ENCODE measurements at places on chromosomes 1 and 21.

DNA sequence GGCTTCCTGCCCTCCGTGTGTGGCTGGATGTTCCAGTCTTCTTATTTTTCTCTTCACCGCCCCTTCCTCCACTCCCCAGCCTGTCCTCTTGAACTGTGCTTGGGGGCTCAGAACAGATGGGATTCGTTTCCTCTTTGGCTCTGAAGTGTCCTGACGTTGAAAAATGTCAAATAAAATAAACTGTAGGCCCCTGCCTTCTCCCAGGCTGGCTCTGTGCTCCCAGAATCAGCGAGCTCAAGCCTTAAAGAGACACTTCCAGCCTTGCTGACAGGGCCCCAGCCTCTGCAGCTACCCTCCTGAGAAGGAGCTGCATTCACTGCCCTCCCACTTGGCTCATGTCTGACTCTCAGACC lies 104.2 kb upstream of the IPO9 start:
- peaks cover 54% of the 10 kb centered on the region for H3K4me1 ChIP-seq
- no peaks in the 10 kb centered on the region for H3K27me3 ChIP-seq
- peak overlapping the region; percentile 71 for H3K27ac ChIP-seq
- H3K4me3 ChIP-seq, result no peak overlapping the region

GRCh38 chr1:223209293-223209898 lies 66.3 kb upstream of the TLR5 start:
- no peaks in the 10 kb centered on the region for H3K27me3 ChIP-seq
- no peaks in the 10 kb centered on the region for H3K4me1 ChIP-seq
- no peak for DNase-seq
- H3K27ac ChIP-seq, result no peak overlapping the region

- H3K27me3 ChIP-seq, result no peaks in the 10 kb centered on the region
- peak overlapping the region; percentile 82 for H3K27ac ChIP-seq
Observed at GRCh38 chr1:164765557-164765956, 206.6 kb downstream of the PBX1 start.

DNA sequence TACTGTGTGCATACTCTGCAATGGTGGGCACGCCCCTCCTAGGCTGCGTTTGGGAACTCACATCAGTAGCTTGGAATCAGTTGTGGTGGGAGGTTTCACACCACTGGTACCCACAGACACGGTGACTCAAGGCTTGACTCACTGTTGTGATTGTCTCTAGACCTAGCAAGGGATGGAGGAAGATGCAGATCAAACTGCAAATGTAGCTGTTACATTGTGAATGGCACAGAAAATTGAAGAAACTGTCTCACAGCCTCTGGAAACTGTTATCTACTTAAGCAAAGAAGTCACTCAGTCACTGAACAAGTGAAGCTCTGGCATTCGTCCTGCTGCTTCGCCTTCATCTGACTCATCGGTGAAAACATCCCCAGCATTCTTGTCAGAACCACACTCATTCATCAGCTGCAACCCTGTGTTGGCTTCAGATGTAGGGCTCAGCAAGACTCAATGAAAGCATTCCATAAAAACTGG lies 59.5 kb downstream of the POFUT2 start:
- H3K27me3 ChIP-seq, result no peaks in the 10 kb centered on the region
- H3K36me3 ChIP-seq, result no peaks in the 10 kb centered on the region
- H3K4me1 ChIP-seq, result peaks cover 13% of the 10 kb centered on the region
- H3K27ac ChIP-seq, result no peak overlapping the region
- no peak overlapping the region for H3K4me3 ChIP-seq
- DNase-seq, result peak; percentile 56

GRCh38 chr1:10415211-10415930 lies 14.9 kb upstream of the CENPS start:
- H3K4me3 ChIP-seq, result no peak overlapping the region
- H3K4me1 ChIP-seq, result no peaks in the 10 kb centered on the region
- no peaks in the 10 kb centered on the region for H3K27me3 ChIP-seq
- no peak overlapping the region for H3K27ac ChIP-seq

DNA sequence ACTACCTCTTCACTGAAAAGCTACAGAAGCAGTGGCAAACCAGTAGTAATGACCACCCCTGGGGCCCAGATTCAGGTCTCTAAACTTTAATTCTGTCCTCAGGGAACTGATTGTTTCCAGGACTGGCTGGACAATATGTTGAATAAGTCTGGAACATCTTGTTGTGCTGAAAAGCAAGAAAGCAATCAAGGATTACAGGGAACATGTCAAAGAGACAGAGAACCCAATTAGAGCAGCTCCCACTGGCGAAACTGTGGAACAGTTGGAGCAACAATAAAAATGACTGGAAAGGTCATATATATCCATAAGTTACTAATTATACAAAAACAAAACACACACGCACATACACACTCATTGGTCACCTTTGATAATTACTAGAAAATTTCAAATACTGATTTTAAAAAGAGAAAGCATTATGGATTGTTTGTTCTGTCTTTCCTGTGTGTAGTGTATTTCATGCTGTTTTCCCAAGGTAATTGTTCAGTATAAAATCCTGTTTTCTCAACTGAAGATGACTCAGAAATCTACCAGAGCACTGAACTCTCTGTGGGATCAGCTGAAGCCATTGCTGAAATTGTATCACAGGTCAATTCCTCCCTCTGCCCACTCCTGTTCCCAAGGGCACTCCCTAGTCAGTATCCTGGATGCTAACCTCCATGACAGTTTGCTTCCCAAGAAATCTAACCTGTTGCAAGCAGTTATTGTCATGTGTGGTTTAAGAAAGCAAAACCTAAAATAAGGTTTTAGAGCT lies 83.6 kb upstream of the RGS1 start:
- H3K27me3 ChIP-seq, result no peaks in the 10 kb centered on the region
- H3K27ac ChIP-seq, result no peak overlapping the region
- H3K36me3 ChIP-seq, result no peaks in the 10 kb centered on the region

DNA sequence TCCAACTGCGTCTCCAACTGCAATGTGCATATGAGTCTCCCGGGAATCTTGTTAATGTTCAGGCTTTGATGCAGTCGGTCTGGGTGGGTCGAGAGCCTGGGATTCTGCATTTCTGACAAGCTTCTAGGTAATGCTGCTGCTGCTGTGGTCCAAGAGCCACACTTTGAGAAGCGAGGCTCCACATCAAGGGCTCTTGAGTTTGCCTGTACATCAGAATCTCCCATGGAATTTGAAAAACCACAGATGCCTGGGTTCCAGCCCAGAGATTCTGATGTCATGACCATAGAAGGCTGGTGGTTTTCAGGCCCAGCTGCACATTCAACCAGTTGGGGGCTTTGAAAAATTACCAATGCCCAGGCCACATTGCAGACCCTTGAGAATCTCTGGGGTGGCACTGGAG lies 93.9 kb upstream of the TARDBP start:
- H3K4me1 ChIP-seq, result no peaks in the 10 kb centered on the region
- H3K36me3 ChIP-seq, result no peaks in the 10 kb centered on the region
- no peak overlapping the region for H3K27ac ChIP-seq

DNA sequence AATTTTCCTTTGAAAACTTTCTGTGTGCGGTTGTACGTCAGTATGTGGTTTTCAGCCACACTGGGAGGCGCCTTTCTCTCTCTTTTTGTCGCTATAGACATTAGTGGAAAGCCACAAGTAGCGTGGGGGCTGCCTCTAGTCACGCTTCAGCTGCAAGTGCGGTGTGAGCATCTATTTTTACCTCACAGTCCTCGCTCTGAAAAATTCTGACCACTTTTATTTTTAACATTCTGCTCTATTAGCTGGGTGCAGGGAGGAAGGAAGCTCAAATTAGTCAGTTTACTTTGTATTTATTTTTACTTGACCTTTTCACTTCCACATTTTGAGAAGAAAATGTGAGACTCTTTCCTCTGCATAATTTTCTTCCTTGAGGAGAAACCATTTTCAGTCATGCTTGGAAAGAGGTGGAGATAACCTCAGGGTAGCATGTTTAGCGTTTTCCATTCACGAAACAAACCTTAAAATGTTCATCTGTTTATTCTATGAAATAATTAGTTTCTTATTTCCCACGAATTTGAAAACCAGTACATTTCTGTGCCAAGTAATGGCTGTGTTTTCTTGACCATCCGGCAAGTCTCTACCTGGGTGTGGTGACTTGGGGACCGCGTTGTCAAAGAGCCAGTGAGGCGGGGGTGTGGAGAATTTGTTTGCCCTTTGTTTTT lies 35.6 kb downstream of the ADARB1 start:
- no peaks in the 10 kb centered on the region for H3K36me3 ChIP-seq
- H3K27ac ChIP-seq, result no peak overlapping the region
- H3K27me3 ChIP-seq, result no peaks in the 10 kb centered on the region
- H3K4me1 ChIP-seq, result peaks cover 14% of the 10 kb centered on the region
- no peak for DNase-seq
- no peak overlapping the region for H3K4me3 ChIP-seq

DNA sequence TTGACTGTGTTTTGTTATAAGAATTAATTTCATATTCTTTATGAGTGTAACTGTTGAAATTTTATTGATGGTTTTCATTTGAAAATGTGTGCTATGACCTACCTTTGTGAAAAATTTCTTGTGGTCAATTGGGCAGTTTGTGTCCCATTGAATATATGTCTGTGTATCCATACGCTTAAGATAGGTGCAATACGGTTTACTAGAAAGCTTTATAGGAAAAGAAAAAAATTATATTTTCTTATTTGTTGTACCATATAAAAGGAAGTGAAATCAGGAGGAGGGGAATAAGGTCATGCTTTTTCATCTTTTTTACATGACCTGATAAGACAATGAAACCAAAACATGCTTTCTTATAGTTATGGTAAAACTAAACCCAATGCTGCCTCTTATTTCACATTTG lies 807.7 kb downstream of the USP25 start:
- no peaks in the 10 kb centered on the region for H3K36me3 ChIP-seq
- peak overlapping the region; percentile 47 for H3K4me3 ChIP-seq
- no peak for DNase-seq
- H3K27ac ChIP-seq, result peak overlapping the region; percentile 88

- no peak overlapping the region for H3K4me3 ChIP-seq
- no peak overlapping the region for H3K27ac ChIP-seq
- H3K4me1 ChIP-seq, result no peaks in the 10 kb centered on the region
- no peaks in the 10 kb centered on the region for H3K36me3 ChIP-seq
- no peak for DNase-seq
Observed at GRCh38 chr21:45938811-45939520, 42.6 kb upstream of the COL6A1 start.

GRCh38 chr1:77473690-77474089 lies 191.9 kb downstream of the AK5 start:
- no peak overlapping the region for H3K27ac ChIP-seq
- no peak overlapping the region for H3K4me3 ChIP-seq
- H3K4me1 ChIP-seq, result no peaks in the 10 kb centered on the region
- no peaks in the 10 kb centered on the region for H3K27me3 ChIP-seq
- DNase-seq, result no peak
- no peaks in the 10 kb centered on the region for H3K36me3 ChIP-seq

- peaks cover 47% of the 10 kb centered on the region for H3K4me1 ChIP-seq
- H3K27ac ChIP-seq, result peak overlapping the region; percentile 6
- peaks cover 35% of the 10 kb centered on the region for H3K36me3 ChIP-seq
- DNase-seq, result no peak
- H3K27me3 ChIP-seq, result no peaks in the 10 kb centered on the region
- no peak overlapping the region for H3K4me3 ChIP-seq
Observed at GRCh38 chr1:113975211-113975895, 3.9 kb upstream of the OLFML3 start.

DNA sequence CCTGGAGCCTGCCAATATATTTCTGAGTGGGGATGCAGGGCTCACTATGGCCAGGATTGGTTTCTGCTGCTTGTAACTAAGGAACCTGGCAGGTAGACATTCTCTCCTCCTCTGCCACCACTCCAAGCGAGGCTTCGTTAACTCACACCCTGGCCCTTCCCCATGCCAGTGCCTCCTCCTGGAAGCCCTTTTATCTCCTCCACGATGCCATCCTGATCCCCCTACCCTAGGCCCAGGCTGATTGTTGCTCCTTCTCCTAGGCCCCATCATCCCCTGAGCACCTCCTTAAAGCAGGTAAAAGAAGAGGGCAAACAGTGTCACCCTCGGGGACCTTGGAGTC lies 118.5 kb downstream of the DMRTB1 start:
- H3K27me3 ChIP-seq, result no peaks in the 10 kb centered on the region
- no peak overlapping the region for H3K4me3 ChIP-seq
- peaks cover 1% of the 10 kb centered on the region for H3K4me1 ChIP-seq

GRCh38 chr1:28088168-28088961 lies at the start of gene EYA3:
TSS of gene EYA3 (minus strand) at chr1:28088610. CDS start at chr1:28058026, 30,584 bp downstream.
- peak within 1 kb of the TSS; percentile 65 for H3K27ac ChIP-seq
- H3K36me3 ChIP-seq, result no peaks in the 10 kb centered on the region
- H3K4me1 ChIP-seq, result peaks cover 24% of the 10 kb centered on the region
- DNase-seq, result no peak

GRCh38 chr1:58874342-58874741 lies 90.5 kb upstream of the JUN start:
- H3K36me3 ChIP-seq, result no peaks in the 10 kb centered on the region
- H3K4me1 ChIP-seq, result peaks cover 12% of the 10 kb centered on the region
- peak overlapping the region; percentile 34 for H3K27ac ChIP-seq
- H3K27me3 ChIP-seq, result no peaks in the 10 kb centered on the region
- no peak overlapping the region for H3K4me3 ChIP-seq
- DNase-seq, result no peak

DNA sequence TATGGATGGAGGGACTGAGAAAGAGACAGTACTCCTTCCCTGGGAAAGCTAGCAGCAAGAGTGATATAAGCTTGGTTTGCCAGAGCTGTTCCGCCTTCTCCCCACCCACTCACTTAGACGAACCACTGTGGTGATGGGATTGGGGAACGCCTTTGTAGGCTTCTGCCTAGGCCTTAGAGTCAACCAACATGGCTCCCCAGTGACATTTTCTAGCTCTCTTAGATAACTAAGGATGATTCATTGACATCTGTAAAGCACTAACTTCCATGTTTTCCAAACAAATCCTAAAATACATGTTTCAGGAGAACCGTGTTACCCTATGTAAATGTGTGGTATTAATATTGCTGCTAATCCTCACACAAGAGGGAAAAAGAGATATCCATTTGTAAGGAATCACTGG lies 21.6 kb upstream of the SSX2IP start:
- H3K4me3 ChIP-seq, result no peak overlapping the region
- H3K27me3 ChIP-seq, result no peaks in the 10 kb centered on the region
- H3K27ac ChIP-seq, result no peak overlapping the region
- no peaks in the 10 kb centered on the region for H3K4me1 ChIP-seq

DNA sequence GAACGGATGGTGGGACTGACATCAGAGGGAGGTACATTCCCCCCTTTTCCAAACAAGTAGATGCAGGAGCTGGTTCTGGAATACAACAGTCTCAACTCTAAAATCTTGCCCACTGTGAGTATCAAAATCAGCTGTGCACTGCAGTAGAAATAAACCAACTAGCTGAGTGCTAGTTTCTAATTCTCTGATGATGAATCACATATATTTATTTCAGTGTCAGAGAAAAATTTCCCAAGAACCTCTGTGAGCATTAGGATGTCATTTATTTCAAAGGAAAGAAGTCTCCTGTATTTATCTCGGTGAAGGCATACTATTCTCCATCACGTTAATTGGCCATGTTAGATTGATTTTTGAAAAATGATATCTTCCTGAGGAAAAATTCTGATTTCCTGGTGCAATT lies 67.1 kb downstream of the LHX9 start:
- no peak overlapping the region for H3K27ac ChIP-seq
- no peaks in the 10 kb centered on the region for H3K27me3 ChIP-seq
- no peak overlapping the region for H3K4me3 ChIP-seq
- no peaks in the 10 kb centered on the region for H3K4me1 ChIP-seq

DNA sequence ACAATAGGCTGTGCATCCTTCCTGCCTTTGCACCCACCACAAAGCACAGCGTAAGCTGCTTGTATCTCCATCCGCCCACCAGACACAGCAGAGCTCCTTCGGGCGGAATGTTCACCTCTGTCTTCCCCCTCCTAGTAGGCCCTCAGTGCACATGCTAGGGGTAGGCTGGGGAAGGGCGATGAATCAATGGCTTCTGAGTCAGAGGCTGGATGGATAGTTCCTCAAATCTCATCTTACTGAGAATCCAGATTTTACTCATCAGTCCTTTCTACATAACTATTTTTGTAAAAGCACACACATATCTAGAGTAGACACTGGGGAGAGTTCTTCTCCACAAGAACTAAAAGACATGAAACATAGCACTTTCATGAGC lies 73.8 kb downstream of the BCAR3 start:
- no peak overlapping the region for H3K4me3 ChIP-seq
- DNase-seq, result no peak
- no peaks in the 10 kb centered on the region for H3K27me3 ChIP-seq
- H3K36me3 ChIP-seq, result no peaks in the 10 kb centered on the region

Measured in vagina (tissue), 2 donors.